ENCODE measurements at places on chromosomes 2 and 18. TPM values are rescaled to one million over a fixed set of nuclear protein-coding genes. Genes with fewer than 3 reads are reported as not detected.

GRCh38 chr18:61890344-61890743, 2.5 kb downstream of the RNF152 start:
- peaks cover 8% of the 10 kb centered on the region for H3K4me1 ChIP-seq
- DNase-seq, result no peak
- no peak overlapping the region for H3K4me3 ChIP-seq
- H3K36me3 ChIP-seq, result no peaks in the 10 kb centered on the region
- no peak overlapping the region for H3K27ac ChIP-seq
- peaks cover 20% of the 10 kb centered on the region for H3K27me3 ChIP-seq

DNA sequence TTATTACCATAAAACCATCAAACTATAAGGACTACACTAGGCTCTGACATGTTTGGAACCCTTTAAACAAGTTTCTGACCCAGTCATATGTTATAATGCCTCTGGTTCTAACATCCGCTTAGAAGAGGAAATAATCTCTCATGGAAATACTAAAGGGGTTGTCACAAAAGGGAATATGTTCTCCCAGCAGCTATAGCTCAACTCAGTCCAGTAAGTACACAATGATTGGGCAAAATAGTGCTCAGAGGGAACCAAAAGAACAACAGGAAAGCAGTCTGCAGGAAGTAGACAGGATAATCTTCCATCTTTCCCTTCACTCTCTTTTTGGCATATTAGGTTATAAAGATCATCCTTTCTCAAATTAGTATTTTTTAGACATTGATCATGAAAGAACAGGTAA, 4.3 kb downstream of the SRBD1 start:
- no peak overlapping the region for H3K27ac ChIP-seq
- no peak for DNase-seq
- H3K27me3 ChIP-seq, result no peaks in the 10 kb centered on the region
- H3K36me3 ChIP-seq, result peaks cover 13% of the 10 kb centered on the region

The SULT1C3 gene
- total RNA-seq, result not detected

- H3K36me3 ChIP-seq, result no peaks in the 10 kb centered on the region
- peak; percentile 32 for DNase-seq
- peaks cover 6% of the 10 kb centered on the region for H3K4me1 ChIP-seq
Observed at GRCh38 chr2:104976603-104977120, 61.2 kb upstream of the MRPS9 start.

The CNGA3 gene
- not detected for total RNA-seq

DNA sequence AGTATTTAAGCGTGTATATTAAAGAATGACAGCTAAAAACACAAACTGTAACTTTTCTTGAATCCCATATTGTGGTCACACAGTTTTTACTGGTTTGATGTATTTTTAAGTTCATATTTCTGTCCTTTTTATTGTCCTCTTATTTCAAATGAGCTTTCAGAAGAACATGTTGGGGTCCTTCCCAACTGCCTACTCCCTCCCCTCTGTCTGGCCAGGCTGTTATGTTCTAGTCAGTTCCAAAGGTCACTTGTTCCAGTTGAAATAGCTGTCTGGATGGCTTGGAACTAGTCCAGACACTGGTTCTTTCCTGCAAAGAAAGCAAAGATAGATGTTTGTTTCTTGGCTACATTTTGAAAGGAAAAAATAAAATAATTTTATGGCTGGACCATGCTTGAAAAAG, 306.9 kb downstream of the GULP1 start:
- H3K4me3 ChIP-seq, result no peak overlapping the region
- no peaks in the 10 kb centered on the region for H3K4me1 ChIP-seq
- H3K27ac ChIP-seq, result no peak overlapping the region
- DNase-seq, result no peak

DNA sequence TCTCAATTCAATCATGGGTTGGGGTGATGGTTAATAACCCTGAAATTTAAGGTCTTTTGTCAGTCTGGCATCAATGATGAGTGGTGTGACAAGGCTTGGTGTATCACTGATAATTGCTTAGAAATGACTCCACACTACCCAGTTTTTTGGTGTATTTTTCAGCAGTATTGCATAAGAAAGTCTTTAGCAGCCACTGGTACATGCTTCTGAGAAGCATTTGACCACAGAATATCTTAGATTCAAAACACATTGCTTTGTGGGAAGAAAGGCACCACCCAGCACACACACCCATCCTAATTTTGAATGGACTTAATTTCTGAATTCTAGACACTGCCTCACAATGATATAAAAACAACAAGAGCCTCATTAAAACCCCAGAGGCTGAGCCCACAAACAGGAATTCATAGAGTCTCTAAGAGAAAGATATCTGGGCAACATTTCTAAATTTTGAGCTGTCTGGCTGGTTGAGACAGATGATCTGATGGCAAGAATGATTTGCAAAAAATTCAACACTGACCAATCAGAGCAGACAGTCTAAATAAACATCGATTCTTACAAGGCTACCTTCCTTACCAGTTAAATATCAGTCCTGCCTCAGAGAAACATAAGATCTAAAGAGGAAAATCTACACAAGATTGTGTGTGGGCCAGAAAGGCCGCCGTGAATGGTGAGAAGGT, 114.7 kb upstream of the CYP1B1 start:
- H3K27ac ChIP-seq, result no peak overlapping the region
- DNase-seq, result no peak
- no peaks in the 10 kb centered on the region for H3K36me3 ChIP-seq
- no peaks in the 10 kb centered on the region for H3K27me3 ChIP-seq

DNA sequence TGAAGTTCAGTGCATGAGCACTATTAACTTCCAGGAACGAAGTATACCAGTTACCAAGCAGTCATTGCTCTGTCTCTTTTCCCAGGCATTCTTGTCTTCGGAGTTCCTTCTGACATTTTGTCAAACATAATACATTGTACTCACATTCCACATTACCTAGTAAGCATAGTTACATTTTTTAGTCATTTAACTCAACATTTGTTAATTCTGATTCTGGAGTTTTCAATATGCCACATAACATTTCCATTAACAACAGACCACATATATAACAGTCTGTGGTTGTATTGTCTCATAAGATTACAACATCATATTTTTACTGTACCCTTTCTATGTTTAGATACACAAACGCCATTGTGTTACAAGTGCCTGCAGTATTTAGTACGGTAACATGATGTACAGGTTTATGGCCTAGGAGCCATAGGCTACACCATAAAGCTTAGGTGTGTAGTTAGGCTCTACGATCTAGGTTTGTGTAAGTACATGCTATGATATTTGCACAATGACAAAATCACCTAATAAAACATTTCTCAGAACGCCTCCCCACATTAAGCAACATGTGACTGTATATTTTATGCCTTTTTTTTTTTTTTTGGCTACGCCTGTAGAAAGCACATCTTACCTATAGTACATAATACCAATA, 187.1 kb downstream of the DYM start:
- H3K4me3 ChIP-seq, result no peak overlapping the region
- no peak for DNase-seq
- H3K27me3 ChIP-seq, result no peaks in the 10 kb centered on the region
- no peaks in the 10 kb centered on the region for H3K4me1 ChIP-seq
- H3K36me3 ChIP-seq, result peaks cover 18% of the 10 kb centered on the region
- H3K27ac ChIP-seq, result no peak overlapping the region

DNA sequence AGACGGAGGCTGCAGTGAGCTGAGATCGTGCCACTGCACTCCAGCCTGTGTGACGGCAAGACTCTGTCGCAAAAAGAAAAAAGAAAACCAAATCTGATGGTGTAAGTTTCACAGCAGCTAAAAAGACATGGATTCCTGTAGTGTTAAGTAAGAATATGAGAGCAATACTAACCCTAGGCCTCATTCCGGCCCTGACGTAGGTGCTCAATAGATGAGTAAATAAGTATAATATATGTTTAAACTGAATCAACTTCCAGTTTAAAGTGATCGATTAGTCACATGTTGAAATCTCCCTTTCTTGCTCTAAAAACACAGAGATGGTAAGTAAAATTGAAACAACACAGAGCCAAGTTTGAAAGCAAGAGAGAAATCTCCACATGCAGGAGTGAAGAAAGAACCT, 8.0 kb downstream of the ME2 start:
- H3K27ac ChIP-seq, result peak overlapping the region; percentile 31
- H3K36me3 ChIP-seq, result peaks cover 24% of the 10 kb centered on the region
- DNase-seq, result peak; percentile 36
- no peaks in the 10 kb centered on the region for H3K27me3 ChIP-seq

The KCNG2 gene
- total RNA-seq, result not detected

- no peak for DNase-seq
- no peak overlapping the region for H3K27ac ChIP-seq
- H3K36me3 ChIP-seq, result no peaks in the 10 kb centered on the region
- no peaks in the 10 kb centered on the region for H3K27me3 ChIP-seq
Observed at GRCh38 chr18:50992351-50992762, 24.5 kb downstream of the ELAC1 start.

The CDH20 gene
- not detected for total RNA-seq

DNA sequence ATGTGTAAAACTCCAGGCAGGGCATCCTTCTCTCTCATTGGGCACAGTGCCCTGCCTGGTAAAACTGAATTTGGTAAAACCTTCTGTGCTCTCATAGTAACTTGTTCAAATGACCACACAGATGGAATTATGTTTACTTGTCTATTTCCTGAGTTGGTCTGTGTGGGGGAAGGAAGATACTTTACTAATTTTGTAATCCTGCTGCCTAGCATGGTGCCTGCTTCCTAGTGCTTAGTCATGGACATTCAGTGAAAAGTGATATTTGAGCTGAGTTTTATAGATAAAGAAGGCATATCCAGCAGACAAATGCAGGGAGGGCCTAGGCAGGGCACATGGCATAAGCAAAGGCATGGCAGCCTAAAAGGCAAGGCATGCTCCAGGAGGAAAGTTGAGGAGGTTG, 199.4 kb downstream of the FSHR start:
- H3K27ac ChIP-seq, result no peak overlapping the region
- H3K27me3 ChIP-seq, result peaks cover 2% of the 10 kb centered on the region
- DNase-seq, result no peak
- no peaks in the 10 kb centered on the region for H3K4me1 ChIP-seq
- no peaks in the 10 kb centered on the region for H3K36me3 ChIP-seq
- no peak overlapping the region for H3K4me3 ChIP-seq

The TANC1 gene
- total RNA-seq, result 0.86 TPM

DNA sequence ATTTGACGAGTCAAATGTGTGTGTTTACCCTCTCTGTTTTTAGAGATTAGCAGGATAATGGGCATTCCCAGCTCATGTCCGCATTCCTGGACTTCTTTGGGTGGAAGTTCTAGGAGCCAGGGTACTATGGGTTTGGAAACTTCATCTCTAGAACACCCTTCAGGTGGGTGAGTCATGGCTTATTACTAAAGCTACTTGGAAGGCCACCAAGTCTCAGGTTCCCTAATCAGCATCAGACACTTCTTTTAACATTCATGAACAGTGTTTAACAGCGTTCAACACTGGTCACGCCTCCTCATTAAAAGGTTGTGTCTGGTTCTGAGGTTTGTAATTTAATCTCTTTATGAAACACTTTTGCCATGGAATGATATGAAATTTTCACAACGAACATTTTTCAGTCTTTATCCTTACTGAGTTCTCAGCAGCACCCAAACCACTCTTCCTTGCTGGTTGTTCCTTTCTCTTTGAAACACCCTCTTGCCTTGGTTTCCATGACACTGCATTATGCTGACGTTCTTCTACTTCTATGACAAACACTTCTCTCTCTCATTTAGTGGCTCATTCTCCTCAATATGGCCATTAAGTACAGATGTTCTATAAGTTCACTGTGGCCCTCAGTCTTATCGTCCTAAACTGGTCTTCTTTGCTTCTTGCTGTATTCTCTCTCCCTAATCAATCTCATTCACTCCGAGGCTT, 49.3 kb downstream of the MMADHC start:
- H3K4me3 ChIP-seq, result no peak overlapping the region
- DNase-seq, result no peak
- peaks cover 12% of the 10 kb centered on the region for H3K4me1 ChIP-seq
- H3K27ac ChIP-seq, result no peak overlapping the region
- H3K27me3 ChIP-seq, result no peaks in the 10 kb centered on the region
- no peaks in the 10 kb centered on the region for H3K36me3 ChIP-seq

DNA sequence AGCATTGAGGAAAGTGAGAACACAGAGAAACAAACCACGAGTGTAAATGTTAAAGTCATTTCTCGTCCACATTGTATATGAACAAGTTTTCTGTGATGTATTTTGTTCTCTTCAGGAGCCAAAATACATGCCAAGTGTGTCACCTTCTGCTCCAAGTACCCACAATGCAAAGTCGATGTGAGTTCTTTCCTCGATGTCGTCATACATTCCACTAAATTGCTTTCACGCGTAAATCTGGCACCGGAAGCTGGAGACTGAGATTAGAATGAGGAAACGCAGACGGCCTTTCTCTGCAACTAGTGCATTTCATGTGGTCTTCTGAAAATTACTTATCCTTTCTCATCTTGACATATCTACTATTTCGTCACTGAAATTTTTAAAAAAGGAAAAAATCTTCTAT, 118.5 kb upstream of the SALL3 start:
- no peak overlapping the region for H3K27ac ChIP-seq
- H3K4me3 ChIP-seq, result no peak overlapping the region

- H3K27me3 ChIP-seq, result no peaks in the 10 kb centered on the region
- H3K27ac ChIP-seq, result no peak overlapping the region
- peaks cover 12% of the 10 kb centered on the region for H3K4me1 ChIP-seq
- H3K36me3 ChIP-seq, result peaks cover 20% of the 10 kb centered on the region
- no peak overlapping the region for H3K4me3 ChIP-seq
Observed at GRCh38 chr2:128276878-128277675, 41.6 kb downstream of the HS6ST1 start.

GRCh38 chr2:133077269-133077822, 407.3 kb upstream of the LYPD1 start:
- no peaks in the 10 kb centered on the region for H3K36me3 ChIP-seq
- no peak overlapping the region for H3K4me3 ChIP-seq
- DNase-seq, result no peak
- no peaks in the 10 kb centered on the region for H3K27me3 ChIP-seq
- H3K27ac ChIP-seq, result no peak overlapping the region

DNA sequence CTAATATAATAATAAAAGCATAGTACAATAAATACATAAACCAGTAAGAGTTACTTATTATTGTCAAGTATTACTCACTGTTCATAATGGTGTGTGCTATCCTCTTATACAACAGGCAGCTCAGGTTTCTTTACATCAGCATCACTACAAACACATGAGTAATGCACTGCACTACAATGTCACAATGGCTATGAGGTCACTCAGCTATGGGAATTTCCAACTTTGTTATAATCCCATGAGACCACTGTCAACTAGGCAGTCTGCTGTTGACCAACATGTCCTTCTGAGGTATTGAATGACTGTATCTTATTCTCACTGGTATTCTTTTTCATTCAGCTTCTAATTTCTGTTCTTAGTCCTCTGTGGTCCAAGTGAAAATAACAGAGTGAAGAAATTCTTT, 250.4 kb upstream of the DSEL start:
- no peak overlapping the region for H3K27ac ChIP-seq
- no peaks in the 10 kb centered on the region for H3K27me3 ChIP-seq
- H3K4me3 ChIP-seq, result no peak overlapping the region

GRCh38 chr2:178484245-178485041, 4.2 kb downstream of the PLEKHA3 start:
- H3K27me3 ChIP-seq, result no peaks in the 10 kb centered on the region
- DNase-seq, result no peak

- H3K4me3 ChIP-seq, result no peak overlapping the region
- H3K36me3 ChIP-seq, result no peaks in the 10 kb centered on the region
- no peak overlapping the region for H3K27ac ChIP-seq
- no peaks in the 10 kb centered on the region for H3K27me3 ChIP-seq
- DNase-seq, result no peak
Observed at GRCh38 chr2:185785851-185786473, 47.4 kb downstream of the FSIP2 start.

Measured in activated CD4-positive, alpha-beta memory T cell treated with anti-CD3 and anti-CD28 coated beads for 36 hours (primary cell).